Ecto neural progenitor cell (in vitro differentiated cells): ENCODE measurements at places on chromosomes 4 and X.

- no peak for DNase-seq
Observed at GRCh38 chr4:6280365-6280996, 10.8 kb downstream of the WFS1 start.

DNA sequence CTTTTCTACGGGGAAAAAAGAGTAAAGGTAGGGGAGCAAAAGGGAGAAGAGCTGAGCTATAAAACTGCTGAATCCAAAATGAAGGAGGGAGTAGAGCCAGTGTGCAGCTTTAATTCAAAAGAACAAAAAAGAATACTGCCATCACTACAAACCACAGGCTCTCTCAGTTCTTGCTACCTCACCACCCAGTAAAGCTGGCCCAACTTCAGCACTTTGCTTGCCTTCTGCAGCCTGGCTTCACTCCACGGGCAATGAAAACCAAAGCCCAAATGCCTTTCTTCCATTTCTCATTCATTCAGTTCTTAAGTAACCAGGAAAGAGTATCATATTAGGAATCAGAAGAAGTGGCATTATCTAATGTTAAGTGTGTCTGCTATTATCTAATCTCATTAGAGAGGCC, 376.8 kb downstream of the BCOR start:
- DNase-seq: no peak

GRCh38 chr4:384311-385010, 46.8 kb downstream of the ZNF141 start:
- no peak for DNase-seq

- no peak for DNase-seq
Observed at GRCh38 chrX:48086082-48086481, 14.6 kb upstream of the ZNF630 start.

DNA sequence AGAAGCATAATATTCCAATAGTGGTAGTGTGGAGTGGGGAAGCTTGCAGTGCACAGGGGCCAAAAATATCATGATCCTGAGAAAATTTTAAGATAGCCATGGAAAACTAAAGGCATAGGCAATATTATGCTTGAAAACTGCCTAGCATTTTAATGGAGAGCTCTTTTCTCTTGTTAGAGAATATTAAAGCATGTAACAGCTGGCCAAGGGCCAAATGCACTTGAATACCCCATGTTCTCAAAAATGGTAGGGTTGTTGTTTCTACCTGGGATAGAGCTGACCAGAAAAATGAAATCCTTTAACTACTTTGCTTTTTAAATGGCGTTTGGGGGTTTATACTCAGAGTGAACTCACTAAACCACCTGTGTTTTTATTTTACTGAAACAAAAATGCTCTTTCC, 739.6 kb upstream of the SLIT2 start:
- DNase-seq: no peak

GRCh38 chr4:83885256-83886182, 349.6 kb downstream of the GPAT3 start:
- no peak for DNase-seq

GRCh38 chr4:89712141-89712540, 124.8 kb downstream of the SNCA start:
- DNase-seq: no peak

DNA sequence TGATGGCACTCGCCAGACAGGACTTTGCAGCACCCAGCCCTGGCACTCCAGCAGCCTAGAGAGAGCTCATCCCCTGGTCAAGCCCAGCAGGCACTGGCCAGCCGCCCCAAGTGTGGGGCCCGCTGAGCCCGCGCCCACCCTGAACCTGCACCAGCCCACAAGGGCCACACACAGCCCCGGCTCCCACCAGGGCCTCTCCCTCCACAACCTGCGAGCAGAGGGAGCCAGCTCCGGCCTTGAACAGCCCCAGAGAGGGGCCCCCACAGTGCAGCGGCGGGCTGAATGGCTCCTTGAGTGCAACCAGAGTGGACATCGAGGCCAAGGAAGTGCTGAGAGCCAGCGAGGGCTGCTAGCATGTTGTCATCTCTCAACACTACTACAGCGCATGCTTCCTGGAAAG, 34.4 kb upstream of the DEFB131A start:
- no peak for DNase-seq

- DNase-seq: no peak
Observed at GRCh38 chr4:176729489-176729888, 63.2 kb downstream of the VEGFC start.

DNA sequence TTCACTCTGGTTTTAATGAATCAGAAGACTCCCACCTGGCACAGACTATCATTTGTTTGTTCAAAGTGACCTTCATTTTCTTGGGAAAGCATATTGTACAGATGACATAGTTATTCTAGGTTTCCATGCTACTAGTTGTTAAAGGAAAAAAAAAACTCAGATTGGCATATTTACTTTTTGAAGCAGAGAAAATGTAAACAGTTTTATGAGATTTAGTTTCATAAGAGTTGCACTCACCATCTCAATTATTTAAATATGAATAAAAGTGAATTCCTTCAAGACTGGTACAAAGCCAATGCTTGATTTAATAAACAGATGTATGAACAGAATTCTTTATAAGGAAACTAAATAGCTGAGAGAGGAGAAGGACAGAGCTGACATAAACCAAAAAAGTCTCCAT, 280.3 kb upstream of the UGT8 start:
- no peak for DNase-seq

DNA sequence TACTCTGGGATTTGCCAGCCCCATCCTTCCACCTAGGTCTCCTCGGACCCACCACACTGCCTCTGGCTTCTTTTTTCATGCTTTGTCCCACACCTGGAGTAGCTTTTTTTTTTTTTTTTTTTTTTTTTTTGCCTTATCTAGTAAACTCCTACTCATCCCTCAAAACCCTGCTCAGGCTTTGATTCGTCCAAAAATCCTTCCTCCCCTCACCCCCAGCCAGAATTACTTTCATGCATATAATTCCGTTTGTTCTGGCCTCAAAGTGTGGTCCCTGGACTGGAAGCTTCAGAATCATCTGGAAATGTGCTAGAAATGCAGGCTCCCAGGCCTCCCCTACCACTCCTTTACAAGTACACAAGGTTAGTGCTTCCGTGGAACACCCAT, 320.1 kb downstream of the PTTG2 start:
- no peak for DNase-seq

GRCh38 chr4:86014599-86014998, 345.3 kb downstream of the MAPK10 start:
- DNase-seq: no peak

DNA sequence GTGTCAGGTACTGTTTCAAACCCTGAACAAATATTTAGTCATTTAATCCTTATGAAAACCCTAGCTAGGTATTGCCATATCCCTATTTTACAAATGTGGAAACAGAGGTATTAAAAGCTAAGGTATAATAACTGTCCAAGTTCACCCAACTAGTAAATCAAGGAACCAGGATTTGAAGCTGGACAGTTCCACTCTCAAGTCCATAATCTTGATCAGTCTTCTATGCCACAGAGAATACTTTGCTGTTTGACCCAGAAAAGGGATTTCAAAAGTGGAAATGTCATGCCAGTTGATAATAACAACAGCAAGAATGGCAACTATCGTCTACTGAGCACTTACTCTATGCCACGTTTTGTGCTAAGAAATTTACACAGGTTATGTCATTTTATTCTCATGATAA, 90.4 kb upstream of the KIT start:
- no peak for DNase-seq

DNA sequence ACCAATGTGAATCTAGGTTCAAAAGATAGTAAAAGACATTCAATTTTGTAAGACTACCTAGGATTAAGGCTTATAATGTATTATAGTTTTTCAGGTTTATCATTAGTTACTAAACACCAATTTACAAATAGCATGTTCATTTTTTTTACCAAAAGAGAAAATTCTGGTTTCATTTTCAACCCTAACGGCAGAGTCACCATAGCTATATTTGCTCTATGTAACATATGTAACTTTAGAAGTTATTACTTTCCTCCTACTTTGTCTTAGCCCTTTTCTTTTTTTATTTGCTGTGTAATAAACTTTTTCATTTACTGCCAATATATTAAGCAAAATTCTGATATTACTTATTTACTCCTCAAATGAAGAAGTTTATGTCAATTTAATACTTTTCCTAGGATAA, 639.6 kb downstream of the ARAP2 start:
- DNase-seq: no peak

DNA sequence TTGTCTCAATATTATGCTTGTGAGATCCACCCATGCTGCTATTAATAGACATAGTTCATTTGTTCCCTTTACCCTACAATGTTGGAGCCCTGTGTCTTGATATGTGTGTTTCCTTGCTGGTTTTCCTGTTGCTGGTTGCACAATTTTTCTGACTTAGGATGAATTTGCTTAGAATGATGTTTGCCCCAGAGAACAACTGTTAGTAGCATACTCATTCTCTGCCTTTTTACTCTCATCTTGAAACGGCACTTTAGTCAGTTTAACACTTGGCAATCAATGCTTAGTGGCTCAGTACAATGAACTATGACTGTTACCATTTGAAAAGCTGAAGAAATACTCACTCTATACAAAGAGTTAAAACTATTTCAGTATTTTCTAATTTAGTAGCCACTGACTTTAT, 158.8 kb upstream of the NDST4 start:
- DNase-seq: no peak

DNA sequence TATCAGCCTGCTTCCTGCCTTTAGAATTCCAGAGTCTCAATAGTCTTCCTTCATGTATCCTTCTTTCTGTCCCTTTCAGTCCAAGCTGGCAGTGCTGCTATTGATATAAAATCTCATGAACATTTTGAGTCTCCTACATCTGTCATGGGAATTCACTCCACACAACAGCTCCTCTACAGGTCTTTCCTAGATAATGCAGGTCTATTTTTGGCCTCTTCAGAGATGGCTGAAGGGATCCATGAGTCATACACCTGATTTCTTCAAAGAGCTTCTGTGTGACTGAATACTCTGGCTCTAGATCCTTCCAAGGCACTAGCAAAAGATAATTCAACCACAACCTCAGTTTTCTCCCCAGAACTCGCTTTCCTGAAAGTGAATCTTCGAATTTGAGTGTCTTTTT, 115.4 kb downstream of the STPG2 start:
- no peak for DNase-seq

- DNase-seq: no peak
Observed at GRCh38 chr4:114694770-114695169, 96.2 kb downstream of the UGT8 start.

GRCh38 chr4:26151615-26152014, 169.2 kb upstream of the RBPJ start:
- DNase-seq: no peak

DNA sequence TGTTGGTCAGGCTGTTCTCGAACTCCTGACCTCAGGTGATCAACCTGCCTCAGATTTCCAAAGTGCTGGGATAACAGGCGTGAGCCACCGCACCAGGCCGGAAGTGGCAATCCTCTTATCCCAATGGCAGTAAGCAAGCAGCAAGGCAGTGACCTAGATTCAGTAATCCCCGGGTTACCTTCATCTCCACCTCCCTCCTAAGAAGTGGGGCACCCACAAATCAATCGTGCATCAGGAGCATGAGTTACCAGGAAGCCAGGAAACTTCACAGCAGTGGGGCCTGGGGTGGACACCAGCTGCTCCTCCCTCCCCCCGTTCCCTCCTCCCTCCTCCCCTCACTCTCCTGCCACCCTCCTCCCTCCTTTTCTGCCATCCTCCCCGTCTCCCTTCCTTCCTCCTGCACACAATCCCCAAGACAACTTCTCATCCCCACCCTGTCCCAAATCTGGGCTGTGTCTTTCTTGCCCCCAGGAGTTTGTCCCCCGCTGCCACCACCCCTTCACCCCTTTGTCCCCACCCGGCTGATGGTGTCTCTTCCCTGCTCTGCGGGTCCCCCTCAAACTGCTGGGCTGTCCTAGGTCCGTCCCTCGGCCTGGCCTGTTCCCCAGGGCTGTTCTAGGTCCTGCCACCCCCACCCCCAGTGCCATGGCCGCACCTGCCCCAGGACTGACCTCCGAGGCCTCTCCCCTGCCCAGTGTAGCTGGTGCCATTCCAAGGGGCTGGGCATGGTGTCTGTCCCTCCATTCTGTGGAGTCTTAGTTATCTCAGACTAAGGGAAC, 2.2 kb downstream of the PDE6B start:
- DNase-seq: peak; percentile 40

- no peak for DNase-seq
Observed at GRCh38 chr4:29153642-29154041, 1566.5 kb upstream of the PCDH7 start.

GRCh38 chrX:129629837-129630236, 24.9 kb downstream of the APLN start:
- DNase-seq: no peak

DNA sequence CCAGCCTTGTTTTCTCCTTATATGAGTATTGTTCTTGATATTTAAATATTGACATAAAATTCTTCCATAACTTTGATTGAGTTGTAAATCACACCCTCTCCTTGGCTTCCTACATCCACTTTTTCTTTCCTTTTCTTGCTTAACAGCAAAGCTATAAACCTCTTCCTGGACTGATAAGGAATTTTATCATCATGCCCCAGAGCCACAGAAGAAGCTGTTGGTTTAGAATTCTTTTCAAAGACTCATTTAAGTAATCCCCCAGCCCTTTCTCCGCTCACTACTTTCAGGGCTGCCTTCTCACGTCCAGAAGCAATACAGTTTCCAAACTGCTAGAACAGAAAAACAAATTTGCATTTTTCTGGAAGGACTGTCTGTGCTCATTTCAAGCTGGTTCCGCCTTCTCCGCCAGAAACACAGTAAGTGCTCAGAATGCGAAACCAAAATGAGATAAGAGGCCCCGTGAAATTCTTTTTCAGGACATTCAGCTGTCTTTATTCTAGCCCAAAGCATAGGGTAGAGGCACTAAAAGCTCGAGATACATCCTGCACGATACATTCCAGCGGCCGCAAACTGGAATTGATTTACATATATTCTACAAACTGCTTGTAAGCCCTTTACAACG, 849 bp downstream of the MID1 start:
- no peak for DNase-seq

DNA sequence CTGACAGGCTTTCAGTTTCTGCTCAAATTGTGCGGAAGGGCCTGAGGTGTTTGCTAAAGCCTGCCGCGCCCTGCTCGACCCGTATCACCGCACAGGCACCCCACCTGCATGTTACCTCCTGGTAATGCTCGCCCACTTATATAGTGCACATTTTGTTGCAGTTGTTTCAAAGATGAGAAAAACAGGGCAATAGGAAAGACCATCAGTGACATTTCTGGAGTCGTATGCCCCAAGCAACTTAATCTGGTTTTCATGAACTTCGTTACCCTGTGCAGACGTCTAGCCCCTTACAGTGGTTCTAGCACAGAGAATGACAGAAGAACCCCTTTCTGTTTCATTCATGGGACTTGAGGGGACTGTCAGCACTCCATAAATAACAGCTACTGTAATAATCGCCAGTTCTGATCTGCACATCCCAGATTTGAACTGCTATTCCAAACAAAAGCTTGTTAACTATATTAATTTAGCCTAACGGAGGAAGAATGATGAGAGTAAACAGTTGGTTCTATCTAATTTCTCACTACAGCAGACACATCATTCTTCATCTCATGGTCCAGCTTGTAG, 940 bp upstream of the DCTD start:
- DNase-seq: no peak

- DNase-seq: no peak
Observed at GRCh38 chr4:147909225-147909624, 177.3 kb downstream of the ARHGAP10 start.
